Osteoblast (primary cell): ENCODE measurements at places on chromosomes 3 and 15. TPM values are rescaled to one million over a fixed set of nuclear protein-coding genes. Genes with fewer than 3 reads are reported as not detected.

DNA sequence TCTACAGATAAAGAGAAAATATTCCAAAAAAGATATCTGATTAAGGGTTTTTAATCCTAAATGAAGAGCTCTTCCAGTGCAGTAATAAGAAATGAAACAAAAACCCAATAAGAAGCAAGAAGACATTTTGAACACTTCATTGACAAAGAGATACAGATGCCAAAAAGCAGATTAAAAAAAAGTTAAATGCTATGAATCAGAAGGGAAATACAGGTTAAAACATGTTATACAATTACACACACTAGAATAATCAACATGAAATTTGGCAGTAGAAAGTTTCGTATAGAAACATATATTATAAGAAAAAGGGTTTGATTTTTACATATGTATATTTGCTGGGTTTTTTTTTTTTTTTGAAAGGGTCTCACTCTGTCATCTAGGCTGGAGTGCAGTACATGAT is 135.0 kb downstream of the ROBO1 start:
- no peak for DNase-seq

DNA sequence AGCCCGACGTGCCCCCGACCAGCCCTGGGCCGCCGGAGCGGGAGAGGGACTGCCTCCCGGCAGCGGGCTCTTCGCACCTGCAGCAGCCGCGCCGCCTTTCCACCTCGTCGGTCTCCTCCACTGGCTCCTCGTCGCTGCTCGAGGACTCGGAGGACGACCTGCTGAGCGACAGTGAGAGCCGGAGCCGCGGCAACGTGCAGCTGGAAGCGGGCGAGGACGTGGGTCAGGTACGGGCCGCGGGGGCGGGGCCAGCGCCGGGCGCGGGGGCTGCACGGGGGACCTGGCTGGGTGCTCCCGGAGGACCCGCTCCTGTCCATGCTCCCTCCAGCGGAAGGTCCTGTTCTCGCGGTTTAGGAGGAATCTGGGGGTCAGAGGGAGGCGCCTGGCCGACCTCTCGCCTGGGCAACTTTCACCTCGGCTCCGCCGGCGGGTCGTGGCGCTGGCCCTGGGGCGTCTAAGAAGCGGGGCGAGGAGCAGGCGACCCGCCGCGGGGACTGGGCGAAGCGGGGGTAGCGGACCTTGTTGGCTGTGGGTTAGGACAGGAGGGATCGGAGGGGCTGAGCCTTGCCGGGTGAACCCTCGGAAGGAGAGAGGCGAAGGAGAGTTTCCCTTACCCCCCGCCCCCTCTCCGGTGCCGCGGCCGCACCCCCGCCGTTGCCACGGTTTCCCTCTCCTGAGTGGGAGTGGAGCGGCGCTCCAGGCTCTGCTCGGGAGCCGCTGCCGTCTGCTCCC is 682 bp downstream of the ITPKA start:
- DNase-seq = peak; percentile 82

GRCh38 chr3:72332689-72333088 is 515.6 kb downstream of the SHQ1 start:
- DNase-seq = no peak

DNA sequence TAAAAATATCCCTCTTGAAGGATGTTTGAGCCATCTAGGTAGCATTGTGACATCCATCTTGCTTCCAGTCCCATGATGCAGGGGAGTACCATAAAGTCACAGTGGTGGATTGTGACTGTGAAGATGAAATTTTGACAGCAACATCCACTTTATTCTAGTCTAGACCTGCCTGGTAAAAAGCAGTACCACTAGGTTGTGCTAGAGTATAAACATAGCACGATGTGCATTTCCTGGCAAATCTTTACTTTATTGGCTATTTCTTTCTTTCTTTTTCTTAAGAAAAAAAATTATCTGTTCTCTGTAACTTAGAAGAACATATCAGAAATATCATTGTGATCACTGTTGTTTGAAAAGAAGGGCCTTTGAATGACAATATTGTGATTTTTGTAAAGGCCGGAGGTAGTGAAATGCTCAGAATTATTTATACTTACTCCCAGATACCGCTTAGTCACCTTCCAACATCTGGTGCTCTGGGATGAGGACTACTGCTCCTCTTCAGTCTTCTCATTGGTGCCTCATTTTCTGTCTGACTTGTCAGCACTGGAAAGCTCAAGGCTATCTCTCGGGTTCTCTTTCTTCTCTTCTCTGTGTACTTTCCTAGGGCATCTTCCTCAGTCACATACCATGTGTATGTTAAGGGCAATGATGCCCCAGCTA is 35.6 kb downstream of the AGBL1 start:
- DNase-seq = peak; percentile 39

GRCh38 chr3:146783446-146783845 is 178.3 kb upstream of the PLSCR5 start:
- no peak for DNase-seq

- no peak for DNase-seq
Observed at GRCh38 chr3:148203297-148204010, 494.2 kb upstream of the AGTR1 start.

DNA sequence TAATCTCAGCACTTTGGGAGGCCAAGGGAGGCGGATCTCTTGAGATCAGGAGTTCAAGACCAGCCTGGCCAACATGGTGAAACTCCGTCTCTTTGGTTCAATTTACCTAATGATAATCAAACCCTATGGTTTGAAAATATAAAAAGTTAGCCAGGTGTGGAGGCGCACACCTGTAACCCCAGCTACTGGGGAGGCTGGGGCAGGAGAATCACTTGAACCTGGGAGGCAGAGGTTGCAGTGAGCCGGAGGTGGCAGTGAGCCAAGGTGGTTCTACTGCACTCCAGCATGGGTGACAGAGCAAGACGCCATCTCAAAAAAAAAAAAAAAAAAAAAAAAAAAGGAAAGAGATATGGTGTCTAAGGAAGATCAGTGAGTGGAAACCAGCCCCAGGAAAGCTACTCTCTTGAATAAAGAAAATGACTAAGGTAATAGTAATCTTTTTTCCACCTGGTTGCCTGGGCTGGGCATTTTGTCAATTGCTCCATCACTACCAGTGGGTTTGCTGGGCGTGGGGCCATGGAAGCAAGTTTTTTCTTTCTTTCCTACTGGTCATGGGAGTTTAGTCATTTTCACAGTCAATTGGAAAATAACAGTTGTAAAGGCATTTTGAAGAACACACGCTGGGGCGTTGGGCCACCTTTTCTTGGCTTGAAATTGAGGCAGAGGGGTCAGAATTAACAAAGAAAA is 387.6 kb upstream of the RGMA start:
- no peak for DNase-seq

- DNase-seq = peak; percentile 62
Observed at GRCh38 chr3:86774082-86774691, 216.8 kb downstream of the VGLL3 start.

DNA sequence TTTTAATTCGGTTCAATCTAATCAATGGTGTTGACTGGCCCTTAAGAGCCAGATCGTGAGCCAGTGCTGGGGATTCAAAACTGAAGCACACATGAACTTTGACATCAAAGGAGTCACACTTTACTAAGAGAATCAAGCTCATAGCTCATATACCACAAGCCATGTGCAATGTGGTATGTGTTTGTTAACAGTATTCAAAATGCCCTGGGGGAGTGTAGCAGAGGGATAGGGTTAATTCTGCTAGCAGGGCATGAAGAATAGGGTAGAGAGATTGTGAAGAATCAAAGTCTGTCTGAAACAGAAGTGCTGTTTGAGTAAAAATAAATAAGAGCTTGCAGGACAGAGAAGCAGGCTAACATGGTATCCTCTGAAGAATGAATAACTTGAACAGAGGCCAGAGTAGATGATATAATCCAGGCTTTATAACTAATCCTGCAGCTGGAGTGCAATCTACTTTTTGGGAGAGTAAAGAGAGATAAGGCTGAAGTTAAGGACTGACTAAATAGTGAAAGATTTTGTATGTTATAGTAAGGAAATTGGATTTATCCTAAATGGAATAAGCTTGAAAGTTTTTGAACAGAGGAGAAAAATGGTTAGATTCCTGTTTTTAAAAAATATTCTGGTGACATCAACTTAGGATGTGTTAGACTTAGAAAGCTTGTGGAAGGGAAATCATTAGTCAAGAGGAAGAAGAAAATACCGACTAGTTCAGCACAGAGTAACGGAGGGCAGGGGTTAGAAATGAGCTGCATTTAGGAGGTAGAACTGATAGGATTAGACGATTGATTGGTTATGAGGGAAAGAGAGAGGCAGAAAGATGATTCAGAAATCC is 292.0 kb downstream of the NFKBIZ start:
- peak; percentile 42 for DNase-seq

DNA sequence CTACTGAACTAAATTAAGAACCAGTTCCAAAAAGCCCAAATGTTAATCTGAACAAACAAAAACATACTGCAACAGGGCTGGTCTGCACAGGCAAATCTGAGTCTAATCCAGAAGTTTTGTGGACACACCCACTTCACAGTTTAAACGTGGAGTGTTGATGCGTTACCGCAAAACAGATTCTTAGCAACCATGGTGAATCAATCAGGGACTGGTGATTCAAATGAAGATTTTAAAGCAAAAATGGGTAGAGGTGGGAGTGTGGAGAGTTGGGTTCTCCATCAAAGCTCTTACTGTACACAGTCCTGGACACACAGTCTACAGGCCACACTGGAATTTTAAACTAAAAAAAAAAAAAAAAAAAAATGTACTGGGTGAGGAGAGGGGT is 5.2 kb downstream of the ANXA2 start:
- peak; percentile 73 for DNase-seq

The TGM5 gene
- total RNA-seq = not detected in 2 replicates

The OXTR gene
- 2.5 and 6.2 TPM in 2 replicates for total RNA-seq

The CSPG4 gene
- 11.5 and 20.3 TPM in 2 replicates for total RNA-seq

The ISLR2 gene
- under 0.01 TPM in 1 of 2 replicates, not detected in the other for total RNA-seq

The GOLGA6B gene
- total RNA-seq = not detected in 2 replicates

The NPTN gene
- 116 and 130 TPM in 2 replicates for total RNA-seq

The RTP1 gene
- not detected in 2 replicates for total RNA-seq
